ENCODE measurements at places on chromosomes 4 and X.
A peak's percentile ranks its signal among the peaks of the same experiment; 100 is the strongest.

- no peak for DNase-seq
Measured at GRCh38 chrX:113514906-113515305, 674.3 kb upstream of the AMOT start.

- DNase-seq: no peak
Measured at GRCh38 chr4:68654946-68655721, 15.3 kb downstream of the UGT2B15 start.

- no peak for DNase-seq
Measured at GRCh38 chrX:129262912-129263311, 260.4 kb downstream of the SMARCA1 start.

DNA sequence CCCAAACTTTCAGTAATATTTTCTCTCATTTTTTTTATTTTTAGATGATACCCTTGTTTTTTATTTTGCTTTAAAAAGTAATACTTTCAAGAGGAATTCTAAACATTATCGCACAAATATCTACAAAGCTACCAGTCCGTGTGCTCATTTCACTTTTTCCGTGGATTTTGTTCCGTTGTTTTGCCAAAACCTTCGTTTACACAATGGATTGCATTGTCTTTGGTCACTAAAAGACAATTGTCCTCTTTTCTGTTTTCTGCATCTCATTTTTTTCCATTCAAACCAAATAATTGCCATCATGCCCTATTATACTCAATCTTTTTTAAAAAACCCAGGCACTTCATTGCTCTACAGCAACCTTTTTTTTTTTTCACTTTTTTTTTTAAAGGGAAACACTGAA lies 214.9 kb downstream of the CXXC4 start:
- no peak for DNase-seq

GRCh38 chr4:40722576-40723161 lies 27.1 kb upstream of the NSUN7 start:
- DNase-seq: no peak

GRCh38 chr4:112141366-112142138 lies 3.7 kb upstream of the FAM241A start:
- DNase-seq: no peak

DNA sequence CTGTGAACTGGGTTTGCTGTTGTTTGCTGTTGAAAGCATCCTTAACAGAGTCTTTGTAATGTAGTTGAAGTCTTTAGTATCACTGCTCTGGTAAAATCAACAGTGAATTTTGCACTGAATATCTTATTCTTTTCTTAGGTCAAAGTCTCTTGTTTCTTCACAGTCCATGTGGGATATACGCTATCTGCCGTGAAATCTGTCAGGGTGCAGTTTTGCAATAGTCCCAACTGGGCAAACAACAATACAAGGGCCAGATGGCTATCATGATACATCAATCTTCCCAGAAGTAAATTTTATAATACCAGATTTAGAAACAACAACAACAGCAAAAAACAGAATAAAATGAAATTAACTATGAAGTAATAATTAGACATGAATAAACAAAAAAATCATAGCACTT lies 123.5 kb downstream of the PPARGC1A start:
- no peak for DNase-seq

- DNase-seq: no peak
Measured at GRCh38 chrX:136210243-136210642, 41.0 kb downstream of the MAP7D3 start.

DNA sequence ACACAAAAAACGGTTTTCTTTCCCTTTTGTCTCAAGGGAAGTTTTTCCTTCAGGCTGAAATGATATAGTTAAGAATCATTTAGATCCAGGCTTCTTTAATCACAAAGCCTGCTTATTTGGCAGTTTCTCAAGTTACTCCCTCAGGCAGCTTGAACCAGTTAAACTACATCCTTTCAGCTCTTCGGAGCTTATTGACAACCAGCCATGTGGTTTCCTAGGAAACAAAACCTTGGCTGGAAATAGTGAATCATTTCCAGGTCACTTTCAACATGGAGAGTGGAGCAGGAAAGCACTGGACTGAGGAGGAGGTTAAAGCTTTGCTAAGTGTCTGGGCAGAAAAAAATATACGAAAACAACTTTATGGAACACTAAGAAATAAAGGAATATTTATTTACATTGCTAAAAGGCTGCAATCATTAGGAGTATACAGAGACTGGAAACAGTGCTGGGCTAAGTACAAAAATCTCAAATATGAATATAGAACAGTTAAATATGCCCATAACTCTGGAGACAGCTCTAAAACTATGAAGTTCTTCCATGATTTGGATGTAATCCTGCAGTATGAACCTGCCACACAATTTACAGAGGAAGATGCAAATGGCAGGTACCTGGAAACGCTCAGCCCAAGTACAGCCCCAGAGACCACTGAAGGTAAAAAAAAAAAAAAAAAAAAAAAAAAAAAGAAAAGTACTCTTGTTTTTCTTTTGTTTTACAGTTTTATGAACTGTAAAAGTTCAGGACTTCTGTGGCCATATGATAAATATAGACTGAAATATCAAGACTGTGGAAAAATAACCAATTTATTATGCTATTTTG lies 23.2 kb upstream of the AASDH start:
- peak; percentile 96 for DNase-seq

DNA sequence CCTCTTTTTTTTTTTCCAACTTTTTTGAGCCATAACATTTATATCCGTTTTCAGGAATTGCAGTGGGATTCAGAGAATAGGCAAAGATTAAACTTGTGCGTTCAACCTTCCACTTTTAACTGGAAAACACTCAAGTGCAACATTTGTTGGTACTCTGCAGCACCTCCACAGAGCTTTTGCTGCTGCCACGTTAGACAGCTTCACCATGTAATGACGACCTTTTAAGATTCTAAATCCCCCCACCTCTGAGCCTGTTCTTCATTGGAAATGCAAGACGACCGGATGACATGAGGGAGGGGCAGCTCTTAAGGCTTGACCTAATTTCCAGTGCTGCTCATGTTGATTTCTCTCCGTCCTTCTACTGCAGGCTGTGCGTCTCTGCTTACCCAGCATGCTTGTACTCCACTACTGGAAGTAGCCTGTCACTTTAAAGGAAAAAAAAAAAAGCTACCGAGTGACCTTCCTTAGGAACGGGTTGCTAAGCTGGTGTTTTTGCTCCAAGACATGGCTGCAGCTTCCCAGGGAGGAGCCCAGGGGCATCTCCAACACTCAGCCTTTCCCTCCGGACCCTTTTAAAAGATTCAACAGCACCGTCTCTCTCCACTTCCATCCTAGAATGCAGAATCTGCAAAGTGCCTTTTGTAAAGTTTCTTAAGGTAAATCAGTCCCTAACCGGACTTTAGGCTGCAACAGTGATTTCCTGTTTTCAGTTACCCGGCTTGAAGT lies at the start of gene CC2D2A:
Gene CC2D2A, plus strand, starts transcription at position 481 of the 726 bp plus-strand sequence. CDS start 6,051 bp downstream, outside the sequence.
- DNase-seq: no peak

DNA sequence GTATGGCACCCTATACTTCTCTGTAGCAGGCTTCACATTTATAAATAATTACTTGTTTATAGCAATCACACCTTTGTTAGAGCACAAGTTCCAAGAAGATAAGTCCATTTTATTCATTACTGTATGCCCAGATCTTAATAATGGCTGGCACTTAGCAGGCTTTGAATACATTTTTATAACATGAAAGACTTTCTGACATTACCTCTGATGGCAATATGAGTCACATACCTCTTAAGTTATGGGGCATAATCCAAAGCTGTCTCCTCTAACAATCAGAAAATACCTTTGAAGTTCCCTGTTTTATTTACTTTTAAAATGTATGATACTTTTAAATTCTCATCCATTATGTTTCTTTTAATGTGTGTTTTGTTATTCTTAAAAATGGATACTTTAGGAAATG lies 12.2 kb downstream of the SCRG1 start:
- DNase-seq: no peak

DNA sequence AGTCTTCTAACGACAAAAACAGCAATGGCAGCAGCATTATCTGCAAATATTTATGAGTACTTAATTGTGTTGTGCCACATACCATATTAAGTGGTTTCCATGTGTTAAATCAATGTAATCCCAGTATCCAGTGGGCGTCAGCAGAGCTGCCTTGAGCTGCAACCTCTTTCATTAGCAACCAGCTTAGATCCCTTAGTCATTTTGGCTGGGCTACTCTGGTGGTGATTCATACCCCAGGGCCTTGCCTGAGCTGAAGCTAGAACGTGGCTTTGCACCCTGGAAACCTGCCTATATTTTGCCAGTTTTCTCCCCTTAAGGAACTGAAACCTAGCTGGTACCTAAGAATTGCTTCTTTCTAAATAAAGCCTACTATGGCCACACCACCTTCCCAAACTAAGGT lies 474.3 kb upstream of the FTHL17 start:
- peak; percentile 61 for DNase-seq

- no peak for DNase-seq
Measured at GRCh38 chrX:132594999-132595398, 106.2 kb upstream of the MBNL3 start.

DNA sequence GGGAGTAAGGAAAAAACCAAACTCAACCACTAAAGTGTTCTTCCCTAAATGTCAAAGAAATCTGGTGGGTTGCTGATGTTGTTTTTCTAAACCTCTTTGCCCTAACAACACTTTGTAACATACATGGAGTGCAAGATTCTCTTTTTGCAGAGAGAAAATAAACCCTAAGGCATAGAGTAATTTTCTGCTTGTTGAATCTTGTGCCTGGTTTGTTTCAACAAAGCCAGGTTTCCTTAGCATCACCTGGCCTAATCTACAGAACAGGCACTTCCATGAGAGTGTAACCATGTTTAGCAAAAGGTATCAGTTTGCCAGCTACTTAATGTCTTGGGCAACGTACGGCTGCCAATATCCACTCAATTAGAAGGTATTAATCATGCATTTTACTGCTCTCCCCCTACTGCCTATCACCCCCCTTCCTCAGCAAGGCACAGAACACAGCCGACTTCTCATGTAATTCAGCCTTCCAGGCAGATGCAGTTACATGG lies 219.2 kb downstream of the MAML3 start:
- DNase-seq: no peak

DNA sequence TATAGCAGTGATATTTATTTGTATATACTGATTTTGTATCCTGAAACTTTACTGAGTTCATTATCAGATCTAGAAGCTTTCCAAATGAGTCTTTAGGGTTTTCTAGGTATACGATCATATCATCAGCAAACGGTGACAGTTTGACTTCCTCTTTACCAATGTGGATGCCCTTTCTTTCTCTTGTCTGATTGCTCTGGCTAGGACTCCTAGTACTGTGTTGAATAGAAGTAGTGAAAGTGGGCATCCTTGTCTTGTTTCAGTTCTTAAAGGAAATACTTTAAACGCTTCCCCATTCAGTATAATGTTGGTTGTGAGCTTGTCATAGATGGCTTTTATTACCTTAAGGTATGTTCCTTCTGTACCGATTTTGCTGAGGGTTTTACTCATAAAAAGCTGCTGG lies 37.5 kb downstream of the CBR4 start:
- no peak for DNase-seq

- no peak for DNase-seq
Measured at GRCh38 chr4:168569931-168570276, 73.1 kb downstream of the PALLD start.

- DNase-seq: no peak
Measured at GRCh38 chr4:150381609-150382008, 200.3 kb upstream of the MAB21L2 start.

GRCh38 chrX:14356401-14356800 lies 172.9 kb upstream of the GLRA2 start:
- DNase-seq: peak; percentile 59

- DNase-seq: no peak
Measured at GRCh38 chr4:27000820-27001219, 140.2 kb downstream of the STIM2 start.

- no peak for DNase-seq
Measured at GRCh38 chrX:151974336-151975227, at the start of gene GABRE. TSS of gene GABRE (minus strand) at chrX:151974676. CDS start at chrX:151974625, 51 bp downstream.

- DNase-seq: no peak
Measured at GRCh38 chr4:26885912-26886274, 25.3 kb downstream of the STIM2 start.

- no peak for DNase-seq
Measured at GRCh38 chr4:166838975-166839614, 395.2 kb downstream of the SPOCK3 start.

DNA sequence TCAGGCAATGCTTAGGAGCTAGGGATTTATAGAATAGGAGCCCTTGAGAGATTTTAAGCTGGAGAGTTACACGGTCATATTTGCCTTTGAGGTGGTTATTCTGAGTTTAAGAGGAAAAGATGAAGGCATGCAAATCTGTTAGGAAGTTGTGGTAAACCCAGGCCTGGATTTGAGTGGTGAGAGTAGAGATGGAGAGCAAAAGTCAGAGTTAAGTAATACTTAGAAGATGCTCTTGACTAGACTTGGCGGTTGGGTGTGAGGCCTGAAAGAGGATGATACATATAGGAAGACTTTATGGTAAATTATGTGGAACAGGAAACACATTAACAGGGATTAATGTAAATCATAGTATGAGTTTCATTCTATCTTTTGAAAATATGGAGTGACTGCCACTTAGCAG lies 136.0 kb upstream of the ARX start:
- DNase-seq: no peak

- DNase-seq: no peak
Measured at GRCh38 chrX:50483283-50483682, 12.7 kb upstream of the DGKK start.

DNA sequence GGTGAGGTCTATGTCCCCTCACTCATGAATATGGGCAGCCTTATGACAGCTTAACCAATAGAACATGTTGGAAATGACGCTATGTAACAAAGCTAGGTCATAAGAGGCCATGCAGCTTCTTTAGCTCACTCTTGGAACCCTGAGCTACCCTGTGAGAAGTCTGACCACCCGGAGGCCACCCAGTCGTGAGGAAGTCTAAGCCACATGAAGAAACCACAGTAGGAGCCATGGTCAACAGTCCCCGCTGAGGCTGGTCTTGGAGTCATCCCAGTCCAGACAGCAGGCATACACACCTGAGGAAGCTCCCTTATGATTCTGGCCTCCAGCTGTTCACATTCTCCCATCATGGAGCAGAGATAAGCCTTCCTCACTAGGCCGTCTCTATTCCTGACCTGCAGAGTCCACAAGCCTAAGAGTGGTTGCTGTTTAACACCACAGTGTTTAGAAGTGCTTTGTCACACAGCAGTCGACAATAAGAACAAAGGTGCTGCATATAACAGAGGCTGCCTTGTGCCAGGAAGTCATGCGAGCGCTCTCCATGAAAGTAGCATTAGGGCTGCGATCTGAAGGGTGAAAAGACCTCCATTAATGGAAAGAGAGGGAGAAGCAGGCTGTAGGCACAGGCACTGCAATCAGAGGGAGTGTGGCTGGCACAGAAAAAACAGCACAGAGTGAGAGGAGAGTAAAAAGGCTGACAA lies 38.2 kb downstream of the TSPAN5 start:
- DNase-seq: no peak

GRCh38 chrX:144798972-144799371 lies 448.3 kb upstream of the SPANXN1 start:
- no peak for DNase-seq

- no peak for DNase-seq
Measured at GRCh38 chrX:30577362-30577991, at the start of gene TASL. TSS of gene TASL (minus strand) at chrX:30577766. CDS start at chrX:30560355, 17,411 bp downstream.
